ENCODE measurements at places on chromosomes 2 and 18.

- DNase-seq: no peak
Measured at GRCh38 chr2:170883683-170884082, 45.4 kb upstream of the GORASP2 start.

DNA sequence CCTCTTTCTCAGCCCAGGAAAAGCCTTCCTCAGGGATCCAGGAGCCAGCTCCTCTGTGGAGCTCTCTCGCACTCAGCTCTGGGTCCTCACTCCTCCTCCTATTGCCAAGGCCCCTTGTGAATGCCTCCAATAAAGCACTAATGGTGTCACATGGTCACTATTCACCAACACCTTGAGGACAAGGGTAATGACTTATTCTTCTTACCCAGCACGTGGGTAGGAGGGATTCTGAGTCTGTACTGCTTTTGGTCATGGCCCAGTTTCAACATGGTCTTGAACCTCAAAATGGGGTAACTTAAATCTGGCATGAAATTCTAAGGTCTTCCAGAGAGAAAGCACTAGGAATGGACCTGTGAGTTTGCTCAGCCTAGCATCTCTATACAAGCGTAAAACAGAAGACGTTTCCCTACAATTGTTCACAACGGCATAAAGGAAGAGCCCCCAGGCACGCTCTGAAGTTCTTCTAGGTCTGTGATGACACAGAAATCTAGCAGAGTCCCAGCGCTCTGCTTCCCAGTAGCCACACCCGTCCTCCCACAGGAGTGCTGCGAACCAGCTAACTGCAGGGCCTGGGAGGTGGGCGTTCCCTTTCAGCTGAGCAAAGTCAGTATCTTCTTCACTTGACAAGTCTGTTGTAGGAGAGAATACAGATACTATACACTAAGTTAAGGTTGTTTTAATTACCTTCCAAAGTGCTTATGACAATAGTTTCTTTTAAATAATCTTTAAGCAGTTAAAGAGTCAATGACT lies 14.6 kb upstream of the KIDINS220 start:
- peak; percentile 32 for DNase-seq

GRCh38 chr2:152298754-152299153 lies 36.2 kb upstream of the FMNL2 start:
- DNase-seq: peak; percentile 7

GRCh38 chr2:71599646-71600236 lies 146.4 kb downstream of the DYSF start:
- no peak for DNase-seq

DNA sequence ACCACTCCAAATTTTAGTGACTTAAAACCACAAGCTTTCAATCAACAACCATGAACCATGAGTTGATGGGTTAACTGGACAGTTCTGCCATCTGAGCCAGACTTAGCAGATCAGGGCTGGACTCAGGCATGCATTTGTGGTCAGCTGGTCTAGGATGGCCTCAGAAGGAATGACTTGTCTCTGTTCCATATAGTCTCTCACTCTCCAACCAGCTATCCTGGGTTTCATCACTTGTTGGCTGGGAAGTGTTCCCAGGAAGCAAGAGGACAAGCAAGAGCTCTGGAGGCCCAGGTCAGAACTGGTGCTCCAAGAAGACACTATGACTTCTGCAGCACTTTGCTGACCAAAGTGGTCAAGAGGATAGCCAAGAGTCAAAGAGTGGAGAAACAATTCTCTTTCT lies 17.5 kb upstream of the MAP3K20 start:
- no peak for DNase-seq

All from GM23338 (cell line).